ENCODE measurements at places on chromosomes 16 and 17.

DNA sequence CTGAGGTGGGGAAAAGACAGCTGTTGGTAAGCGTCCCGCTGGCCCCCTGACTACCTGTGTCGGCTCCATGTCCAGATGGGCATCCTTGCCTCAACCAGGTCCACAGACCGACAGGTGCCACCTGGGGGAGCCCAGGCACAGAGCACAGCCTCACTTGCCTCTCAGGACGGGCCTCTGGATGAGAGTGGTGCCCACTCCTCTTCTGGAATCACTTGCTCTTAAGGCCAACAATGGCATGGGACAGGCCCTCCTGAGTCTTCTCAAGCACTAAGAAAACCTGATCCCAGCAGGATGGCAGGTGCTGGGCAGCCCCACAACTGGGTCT, 17.2 kb downstream of the SLC16A3 start:
- no peak for DNase-seq

DNA sequence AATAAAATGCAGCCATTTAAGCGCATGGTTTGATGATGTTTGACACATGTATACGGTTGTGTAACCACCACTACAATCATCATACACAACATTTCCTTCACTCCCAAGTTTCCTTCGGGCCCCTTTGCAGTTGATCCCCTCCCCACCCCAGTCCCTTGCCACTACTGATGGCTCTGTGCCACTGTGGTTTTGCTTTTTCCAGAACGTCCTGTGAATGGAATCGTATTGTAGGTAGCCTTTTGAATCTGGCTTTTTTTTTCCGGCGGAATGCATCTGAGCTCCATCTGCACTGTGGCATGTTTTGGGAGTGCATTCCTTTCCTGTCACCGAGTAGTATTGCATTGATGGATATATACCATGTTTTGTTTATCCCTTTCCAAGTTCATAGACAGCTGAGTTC, 15.1 kb upstream of the MAP2K3 start:
- DNase-seq: no peak

- no peak for DNase-seq
Measured at GRCh38 chr17:71447644-71448043, 673.2 kb upstream of the SOX9 start.

DNA sequence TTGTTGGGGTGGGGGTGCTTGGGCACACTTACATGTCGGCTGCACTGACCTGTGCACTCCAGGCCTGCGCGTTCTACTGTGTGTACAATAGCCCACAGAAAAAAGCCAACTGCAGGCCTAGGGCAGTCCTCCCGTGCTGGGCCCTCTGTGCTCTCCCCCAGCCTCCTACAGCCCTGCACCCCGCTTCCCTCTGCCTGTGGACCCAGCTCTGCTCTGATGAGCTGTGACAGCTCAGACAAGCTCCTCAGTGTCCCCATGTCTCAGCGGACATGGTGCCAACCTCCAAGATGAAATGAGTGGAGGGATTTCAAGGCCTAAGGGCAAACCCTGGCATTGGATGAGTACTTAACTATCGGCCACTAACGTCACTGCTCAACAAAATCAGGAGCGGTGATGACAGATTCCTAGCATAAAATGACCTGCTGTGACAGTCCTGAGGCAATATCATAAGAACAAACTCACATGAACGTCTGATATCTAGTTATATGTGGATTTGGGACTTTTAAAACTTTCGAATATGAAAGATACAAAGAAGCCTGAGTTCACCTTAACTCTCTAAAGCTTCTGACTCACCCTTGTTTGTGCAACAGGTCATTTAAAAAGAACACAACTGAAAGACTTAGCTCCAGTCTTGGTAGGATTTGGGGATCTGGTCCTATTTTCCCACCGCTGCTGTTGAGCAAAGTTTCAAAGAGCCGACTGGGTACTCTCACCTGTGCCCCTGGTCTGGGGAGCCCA, 34.7 kb downstream of the CCDC57 start:
- no peak for DNase-seq

Measured in HFFc6 (cell line).